Stimulated activated CD8-positive, alpha-beta memory T cell treated with anti-CD3 and anti-CD28 coated beads, Interleukin-7, amount 100 ng/mL, for 24 hours (primary cell): ENCODE measurements at places on chromosomes 7 and 10.

GRCh38 chr10:109588259-109588658 is 335.1 kb downstream of the XPNPEP1 start:
- DNase-seq, result no peak

GRCh38 chr10:33032654-33033151 is 74.7 kb upstream of the ITGB1 start:
- DNase-seq, result no peak

- DNase-seq, result no peak
These were observed 30.1 kb upstream of the TNKS2 start for GRCh38 chr10:91768123-91768522.

GRCh38 chr7:155281398-155281969 is 16.2 kb upstream of the INSIG1 start:
- DNase-seq, result no peak

- no peak for DNase-seq
These were observed 119.3 kb upstream of the SEC61G start for GRCh38 chr7:54878339-54878738.

GRCh38 chr7:146176860-146177259 is 60.3 kb downstream of the CNTNAP2 start:
- no peak for DNase-seq
